ENCODE measurements at places on chromosomes 2 and 18.

- DNase-seq, result no peak
Measured at GRCh38 chr2:130160131-130160530, 15.2 kb upstream of the CCDC74B start.

- DNase-seq, result no peak
Measured at GRCh38 chr2:236402033-236402790, 138.0 kb upstream of the ASB18 start.

DNA sequence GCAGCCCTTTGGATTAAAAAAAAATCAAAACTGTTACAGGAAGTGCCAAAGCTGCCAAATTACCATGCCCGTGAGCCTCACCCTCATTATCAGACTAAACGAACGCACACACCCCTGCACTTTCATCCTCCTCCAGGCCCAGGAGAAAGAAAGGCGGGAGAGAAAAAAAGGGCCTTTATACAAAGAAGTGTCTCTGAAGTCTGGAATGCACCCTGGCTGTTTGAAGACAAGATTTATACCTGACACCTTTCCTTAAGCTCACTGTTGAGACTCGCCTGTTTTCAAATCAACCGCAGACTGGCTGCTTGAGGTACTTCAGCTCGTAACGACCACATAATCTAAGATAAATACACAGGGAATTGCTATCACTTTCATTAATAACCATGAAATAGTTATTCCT is 31.0 kb downstream of the EDAR start:
- no peak for DNase-seq

DNA sequence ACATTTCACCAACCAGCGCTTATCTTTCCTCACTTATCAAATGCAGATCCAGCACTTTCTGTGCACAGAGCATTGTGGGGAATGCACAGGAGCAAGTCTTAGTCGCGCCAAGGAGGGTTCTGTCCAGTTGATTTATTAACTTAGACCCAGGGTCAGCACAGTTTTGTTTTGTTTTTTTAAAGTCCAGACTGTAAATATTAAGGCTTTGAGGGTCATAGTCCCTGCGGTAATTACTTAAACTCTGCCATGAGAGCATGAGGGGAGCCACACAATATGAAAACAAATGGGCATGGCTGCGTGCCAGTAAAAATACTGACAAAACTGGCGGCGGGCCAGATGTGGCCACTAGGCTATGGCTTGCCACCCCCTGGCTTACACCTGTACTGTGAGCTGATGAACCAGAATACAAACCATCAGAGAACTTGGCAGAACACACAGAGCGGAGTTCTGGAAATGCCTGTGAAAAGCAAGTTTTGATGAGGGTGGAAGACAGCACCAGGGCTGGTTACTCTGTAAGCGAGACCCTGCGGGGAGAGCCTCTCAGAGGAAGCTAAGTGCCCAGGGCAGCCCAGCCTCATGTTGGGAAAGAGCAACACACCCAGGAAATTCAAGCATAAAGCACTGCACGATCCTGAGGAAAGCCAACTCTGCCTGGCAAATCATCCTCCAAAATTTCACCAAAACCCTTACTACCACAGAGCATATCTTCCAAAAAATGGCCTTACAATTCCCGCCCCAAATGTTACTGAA is 43.6 kb downstream of the L3MBTL4 start:
- no peak for DNase-seq

- no peak for DNase-seq
Measured at GRCh38 chr2:130913891-130914290, 77.2 kb downstream of the ARHGEF4 start.

GRCh38 chr2:146461068-146461467 is 1383.8 kb upstream of the ACVR2A start:
- no peak for DNase-seq

DNA sequence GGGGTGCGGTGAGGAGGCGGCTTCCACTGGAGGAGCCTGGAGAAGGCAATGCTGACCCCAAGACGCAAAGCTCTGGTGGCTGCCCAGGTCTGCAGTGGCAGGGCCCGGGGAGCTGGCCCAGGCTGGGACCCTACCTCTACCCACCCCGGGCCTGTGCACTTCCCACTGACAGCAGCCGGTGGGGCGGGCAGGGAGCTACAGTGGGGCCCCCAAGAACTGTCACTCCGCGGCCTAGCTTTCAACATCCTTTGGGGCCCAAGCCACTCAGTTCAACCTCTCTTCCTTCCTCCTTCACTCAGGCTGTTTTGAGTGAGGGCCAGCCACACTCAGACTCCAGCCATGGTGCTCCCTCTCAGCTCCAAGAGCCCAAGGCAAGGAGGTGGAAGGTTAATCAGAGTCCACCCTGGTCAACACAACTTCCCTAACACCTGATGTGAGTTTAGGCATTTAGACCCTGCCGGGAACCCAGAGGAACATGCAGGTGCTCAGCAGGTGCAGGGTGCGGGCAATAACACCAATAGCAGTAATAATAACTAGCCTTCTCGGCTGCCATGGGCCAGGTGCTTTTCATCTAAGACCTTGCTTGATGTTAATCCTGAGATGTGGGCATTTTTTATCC is 93.6 kb downstream of the ZFP36L2 start:
- no peak for DNase-seq

DNA sequence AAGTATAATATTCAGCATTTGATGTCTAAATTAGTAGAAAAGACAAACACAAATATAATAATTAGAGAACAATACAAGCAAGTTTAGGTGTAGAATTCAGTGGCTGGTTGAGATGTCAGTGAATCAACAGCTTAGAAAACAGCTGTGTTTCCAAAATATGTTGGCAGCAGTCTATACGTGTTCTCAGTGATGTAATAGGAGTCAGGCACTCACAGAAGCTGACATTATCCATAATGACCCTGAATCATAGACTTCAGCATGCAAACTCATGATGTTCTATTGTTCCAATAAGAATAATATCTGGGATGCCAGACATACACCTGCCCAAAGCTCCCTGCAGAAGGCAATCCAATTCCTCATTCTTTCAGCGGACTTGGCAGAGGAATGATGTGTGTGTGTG is 164.7 kb downstream of the SLC8A1 start:
- DNase-seq, result no peak

DNA sequence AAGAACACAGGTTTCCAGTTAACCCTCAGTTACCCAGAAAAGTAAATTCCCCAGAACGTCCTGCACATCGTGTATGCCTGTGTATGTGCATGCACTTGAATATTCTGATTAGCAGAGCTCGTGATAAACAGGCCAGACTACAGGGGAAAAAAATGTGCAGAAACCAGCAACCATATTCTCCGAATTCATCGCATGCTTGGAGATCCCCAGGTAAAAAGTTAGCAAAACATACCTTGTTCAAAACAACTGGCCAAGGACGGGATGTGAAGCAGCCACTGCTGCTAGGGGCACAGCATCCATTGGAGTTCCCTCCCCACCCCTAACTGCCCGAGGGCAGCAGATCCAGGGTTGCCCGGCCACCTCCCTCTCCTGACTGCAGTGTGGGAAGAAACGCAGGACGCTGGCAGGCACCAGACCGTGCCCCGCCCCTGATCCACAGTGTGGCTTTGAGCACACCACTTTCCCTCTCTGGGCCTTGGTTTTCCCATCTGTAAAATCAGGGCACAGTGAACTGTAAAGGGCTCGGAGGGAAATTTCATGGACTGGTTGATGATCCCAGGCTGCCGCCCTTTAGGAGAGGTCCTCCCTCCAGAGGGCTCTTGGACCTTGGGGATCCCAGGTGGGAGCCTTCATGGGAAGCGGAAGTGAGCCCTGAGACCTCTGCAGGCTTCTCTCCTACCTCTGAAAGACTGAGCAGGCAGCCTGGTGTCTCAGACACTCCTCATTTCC is 11.9 kb upstream of the ARID5A start:
- no peak for DNase-seq

DNA sequence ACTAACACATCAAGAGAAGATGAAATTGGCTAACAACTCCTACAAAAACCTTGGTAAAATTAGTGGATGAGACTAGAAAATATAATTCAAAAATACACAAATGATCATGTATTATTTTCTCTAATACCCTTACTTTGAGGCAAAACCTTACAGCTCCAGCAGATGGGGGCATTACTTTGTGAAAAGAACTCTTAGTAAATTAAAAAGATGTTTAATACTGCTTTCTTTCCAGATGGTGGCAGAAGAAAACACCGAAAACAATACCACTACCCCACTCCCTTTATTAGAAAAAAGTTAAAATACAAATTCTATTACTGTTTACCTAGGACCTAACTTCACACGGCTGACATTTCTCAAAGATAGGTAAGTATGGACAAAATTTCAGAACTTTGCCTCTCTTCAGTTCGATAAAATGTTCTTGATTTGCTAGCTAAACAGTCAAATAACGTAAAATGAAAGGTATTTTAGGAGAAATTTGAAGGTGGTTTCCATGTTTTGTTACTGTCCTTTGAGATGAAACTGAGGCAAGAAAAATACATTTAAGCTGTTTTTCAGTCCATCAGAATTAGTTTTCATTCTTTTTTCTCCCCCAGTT is 30.6 kb downstream of the ORC4 start:
- peak; percentile 70 for DNase-seq

GRCh38 chr2:79180092-79180491 is 20.5 kb upstream of the REG3A start:
- DNase-seq, result no peak

DNA sequence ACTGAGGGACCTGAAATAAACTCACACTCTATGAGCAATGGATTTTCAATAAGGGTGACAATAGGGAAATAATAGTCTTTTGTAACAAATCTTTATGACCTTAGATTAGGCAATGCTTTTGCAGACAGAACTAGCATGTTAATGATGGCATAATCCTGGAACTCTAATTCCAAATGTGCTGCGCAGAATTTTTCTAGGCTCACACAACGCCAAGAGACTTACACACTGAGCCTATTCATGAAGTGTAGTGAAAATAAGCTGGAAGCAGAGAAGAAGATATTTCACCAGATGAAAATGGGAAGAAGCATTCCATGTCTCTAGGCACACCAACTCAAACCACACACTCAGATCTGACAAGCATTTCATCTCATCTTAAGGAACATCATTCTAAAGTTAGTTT is 178.5 kb downstream of the L3MBTL4 start:
- no peak for DNase-seq

- DNase-seq, result no peak
Measured at GRCh38 chr2:11004199-11004598, 92.5 kb downstream of the KCNF1 start.

- no peak for DNase-seq
Measured at GRCh38 chr2:85779641-85780315, 26.0 kb downstream of the ATOH8 start.

DNA sequence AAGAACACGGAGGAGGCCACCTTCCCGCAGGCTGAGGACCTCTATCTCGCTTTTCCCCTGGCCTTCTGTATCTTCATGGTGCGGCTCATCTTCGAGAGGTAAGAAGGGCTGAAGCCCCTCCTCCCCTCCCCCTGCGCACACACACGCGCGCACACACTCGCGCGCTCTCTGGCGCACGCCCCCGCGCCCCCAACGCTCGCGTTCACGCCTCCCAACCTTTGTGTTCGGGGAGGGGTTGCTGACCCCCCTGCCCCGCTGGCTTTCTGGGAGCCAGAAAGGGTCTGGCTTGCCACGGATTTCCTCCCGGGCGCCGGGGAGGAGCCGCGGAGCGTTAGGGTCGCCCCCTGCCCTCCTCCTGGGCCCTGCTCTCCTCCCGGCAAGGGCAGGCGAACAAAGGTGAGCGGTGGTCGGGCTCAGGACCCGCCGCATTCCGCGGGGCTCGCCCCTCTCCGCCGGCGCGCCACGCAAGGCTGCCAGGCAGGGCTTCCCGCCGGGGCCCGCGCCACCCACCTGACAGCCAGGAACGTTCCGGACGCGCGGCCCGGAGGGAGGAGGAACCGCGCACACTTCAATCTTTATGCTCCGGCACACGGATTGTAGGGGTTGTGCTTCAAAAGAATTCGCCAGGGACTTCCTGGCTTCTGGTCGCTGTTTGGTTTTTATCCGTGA is 583 bp downstream of the CERS6 start:
- DNase-seq, result peak; percentile 30

DNA sequence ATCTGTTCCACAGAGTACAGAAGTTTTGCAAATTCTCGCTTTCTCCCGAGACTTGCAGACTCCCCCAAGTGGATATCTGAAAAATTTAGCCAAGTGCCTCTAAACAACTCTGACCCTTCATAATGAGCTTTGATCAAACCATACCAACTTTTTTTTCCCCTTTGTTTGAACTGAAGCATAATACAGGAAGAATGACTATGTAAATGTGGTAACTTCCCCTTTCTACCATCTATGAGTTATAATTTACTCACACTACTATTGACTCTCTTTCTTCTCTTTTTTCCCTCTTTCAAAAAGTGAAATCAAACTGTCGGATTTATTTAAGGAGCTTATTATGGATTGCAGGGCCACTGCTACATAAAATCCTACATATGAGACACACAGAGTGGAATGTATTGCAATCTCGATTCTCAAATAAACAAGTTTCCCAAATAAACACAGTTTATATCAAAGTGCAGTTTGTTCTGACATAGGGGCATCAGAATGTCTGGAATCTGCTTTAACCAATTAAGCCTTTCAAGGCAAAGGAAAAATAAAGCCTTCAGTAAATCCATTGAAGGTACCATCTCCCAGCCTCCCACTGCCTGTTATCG is 1.4 kb upstream of the ZNF804A start:
- DNase-seq, result peak; percentile 8

DNA sequence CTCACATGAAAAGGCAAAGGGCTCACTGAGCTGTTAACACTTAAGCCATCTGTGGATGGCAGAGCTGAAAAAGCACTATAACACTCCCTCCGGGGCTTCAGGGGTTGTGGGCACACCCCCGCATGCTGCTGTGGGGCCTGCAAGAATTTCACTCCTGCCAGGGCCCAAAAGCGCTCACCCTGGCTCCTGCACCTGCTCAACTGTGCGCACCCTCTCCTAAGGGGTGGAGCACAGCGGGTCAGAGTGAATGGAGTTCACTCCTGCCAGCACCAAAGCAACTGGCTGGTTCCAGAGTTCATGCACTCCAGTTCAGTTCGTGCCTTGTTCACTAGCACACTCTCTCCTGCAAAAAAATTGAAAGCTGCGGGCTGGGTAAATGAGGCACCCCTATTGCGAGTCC is 814.2 kb upstream of the SLC39A10 start:
- no peak for DNase-seq

GRCh38 chr18:43382641-43383403 is 105.5 kb upstream of the SYT4 start:
- no peak for DNase-seq

DNA sequence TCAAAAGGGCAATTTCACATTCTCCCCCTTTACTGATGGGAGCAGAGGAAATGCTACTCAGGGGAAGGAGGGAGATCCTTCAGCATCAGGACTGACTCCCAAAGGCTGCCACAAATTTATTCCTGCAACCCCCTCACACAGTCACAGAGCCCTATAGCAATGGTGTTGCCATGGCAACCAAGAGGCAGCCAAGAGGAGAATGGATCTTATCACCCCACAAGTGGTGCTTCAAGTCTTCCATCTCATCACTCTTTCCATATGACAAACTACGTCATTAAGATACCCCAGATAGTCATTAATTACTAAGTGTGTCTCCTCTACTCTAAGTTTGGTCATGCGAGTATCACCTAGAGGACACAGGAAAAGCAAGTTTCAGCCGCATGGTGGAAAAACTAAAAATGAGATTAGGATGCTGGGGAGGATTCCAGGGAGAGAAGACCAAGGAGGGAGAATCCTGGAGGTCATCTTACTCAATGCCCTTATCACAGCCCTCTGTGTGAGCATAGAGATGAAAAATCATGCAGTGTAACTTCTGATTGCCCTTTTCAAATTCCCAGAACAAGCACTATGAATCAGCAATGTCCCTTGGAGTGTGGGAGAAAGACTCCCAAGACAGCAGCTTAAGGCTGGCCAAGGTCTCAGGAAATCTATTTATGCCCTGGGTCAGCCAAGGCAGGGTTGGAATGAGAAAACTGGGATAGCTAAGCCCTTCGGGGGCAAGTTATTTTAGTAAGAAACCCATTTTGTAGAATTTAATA is 885.7 kb upstream of the KLHL29 start:
- DNase-seq, result no peak
